Calu3 (cell line): ENCODE measurements at places on chromosomes 2 and 18. TPM values are rescaled to one million over a fixed set of nuclear protein-coding genes. Genes with fewer than 3 reads are reported as not detected.

GRCh38 chr2:70518557-70518956, 35.1 kb downstream of the TGFA start:
- H3K4me3 ChIP-seq: no peak overlapping the region
- H3K27ac ChIP-seq: peak overlapping the region; percentile 28
- DNase-seq: no peak
- H3K4me1 ChIP-seq: peaks cover 45% of the 10 kb centered on the region
- H3K36me3 ChIP-seq: peaks cover 31% of the 10 kb centered on the region
- no peaks in the 10 kb centered on the region for H3K27me3 ChIP-seq

- peaks cover 33% of the 10 kb centered on the region for H3K27me3 ChIP-seq
- H3K4me1 ChIP-seq: peaks cover 20% of the 10 kb centered on the region
- H3K4me3 ChIP-seq: no peak overlapping the region
- H3K27ac ChIP-seq: no peak overlapping the region
- H3K36me3 ChIP-seq: peaks cover 18% of the 10 kb centered on the region
- DNase-seq: no peak
Observed at GRCh38 chr2:138777996-138778395, 2.2 kb downstream of the NXPH2 start.

- DNase-seq: no peak
- no peak overlapping the region for H3K4me3 ChIP-seq
- H3K27me3 ChIP-seq: no peaks in the 10 kb centered on the region
- H3K4me1 ChIP-seq: no peaks in the 10 kb centered on the region
- no peak overlapping the region for H3K27ac ChIP-seq
Observed at GRCh38 chr2:28224648-28225472, 167.8 kb upstream of the FOSL2 start.

DNA sequence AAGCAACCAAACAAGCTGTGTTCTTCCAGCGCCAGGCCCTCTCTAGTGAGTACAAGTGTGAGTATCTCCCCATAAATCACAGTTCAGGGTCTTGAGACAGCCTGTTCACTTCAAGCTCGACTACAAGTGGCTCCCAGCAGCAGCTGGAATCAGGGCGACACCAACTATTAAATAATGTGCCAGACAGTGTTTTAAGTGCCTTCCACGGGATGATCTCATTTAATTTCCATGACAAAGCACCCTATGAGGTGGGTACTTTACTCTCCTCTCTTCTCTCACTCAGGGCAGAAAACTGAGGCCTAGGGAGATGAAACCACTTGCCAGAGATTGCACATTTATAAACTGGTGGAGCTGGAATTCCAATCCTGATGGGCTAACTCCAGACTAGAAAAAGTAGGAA, 2.6 kb upstream of the FAM136A start:
- H3K36me3 ChIP-seq: peaks cover 22% of the 10 kb centered on the region
- no peak for DNase-seq
- no peak overlapping the region for H3K27ac ChIP-seq

GRCh38 chr2:75303227-75303626, 103.9 kb upstream of the TACR1 start:
- no peaks in the 10 kb centered on the region for H3K27me3 ChIP-seq
- DNase-seq: no peak
- no peak overlapping the region for H3K4me3 ChIP-seq

Gene FARSB
- total RNA-seq: 50.6 and 67.6 TPM in 2 replicates

Gene AQP12B
- total RNA-seq: not detected in 2 replicates

Gene MAPRE3
- 11.1 and 13.9 TPM in 2 replicates for total RNA-seq
